Prostate gland (tissue), 2 donors: ENCODE measurements at places on chromosomes 5 and 9. TPM values are rescaled to one million over a fixed set of nuclear protein-coding genes. Genes with fewer than 3 reads are reported as not detected.
A peak's percentile ranks its signal among the peaks of the same experiment; 100 is the strongest.

GRCh38 chr9:16154521-16155078, 601.8 kb downstream of the CCDC171 start:
- H3K27me3 ChIP-seq = no peaks in the 10 kb centered on the region
- DNase-seq = peak; percentile 30
- H3K4me3 ChIP-seq = no peak overlapping the region
- no peaks in the 10 kb centered on the region for H3K36me3 ChIP-seq

Gene CRHBP
- 5.0 TPM for total RNA-seq

DNA sequence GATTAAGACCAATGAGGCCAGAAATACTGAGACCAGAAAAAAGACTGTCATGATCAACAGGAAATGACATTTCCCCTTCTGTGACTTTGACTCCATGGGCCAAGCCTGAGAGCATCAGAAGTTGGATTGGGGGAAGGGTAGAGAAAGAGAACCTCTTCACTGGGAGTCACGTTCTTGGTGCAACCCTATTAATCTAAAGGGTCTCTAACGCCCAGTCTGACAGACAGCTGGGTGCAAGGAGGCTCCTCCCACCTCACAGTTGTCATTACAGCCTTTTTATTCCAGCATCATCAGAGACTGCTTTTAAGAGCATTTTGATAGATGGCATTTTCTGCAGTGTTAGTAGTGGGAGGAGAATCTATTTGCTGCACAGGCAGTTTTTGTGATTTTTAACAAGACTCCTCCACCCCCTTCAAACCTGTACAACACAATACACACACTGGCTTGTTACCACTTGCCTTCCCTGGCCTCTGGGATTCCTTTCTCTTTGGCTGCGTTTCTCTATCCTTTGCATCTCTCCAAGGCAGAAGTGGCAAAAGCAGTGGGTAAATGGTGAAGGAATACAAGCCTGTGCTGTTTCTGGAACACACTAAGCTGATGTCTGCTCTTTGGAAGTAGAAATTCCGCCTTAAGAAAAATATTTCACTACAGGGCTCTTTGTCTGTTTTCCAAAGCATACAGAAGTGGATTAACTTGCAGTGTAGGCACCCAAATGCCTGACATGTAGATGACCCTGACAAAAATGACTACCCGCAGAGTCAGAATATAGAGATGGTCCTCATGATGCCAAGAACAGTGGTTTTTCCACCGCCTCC, 310.4 kb upstream of the ZNF608 start:
- H3K36me3 ChIP-seq = no peaks in the 10 kb centered on the region
- peaks cover 4% of the 10 kb centered on the region for H3K4me1 ChIP-seq
- peak; percentile 58 for DNase-seq
- no peak overlapping the region for H3K4me3 ChIP-seq

- no peak overlapping the region for H3K4me3 ChIP-seq
- no peak overlapping the region for H3K27ac ChIP-seq
- DNase-seq = no peak
- no peaks in the 10 kb centered on the region for H3K36me3 ChIP-seq
These were observed 107.1 kb downstream of the CDH18 start for GRCh38 chr5:19880859-19881436.

DNA sequence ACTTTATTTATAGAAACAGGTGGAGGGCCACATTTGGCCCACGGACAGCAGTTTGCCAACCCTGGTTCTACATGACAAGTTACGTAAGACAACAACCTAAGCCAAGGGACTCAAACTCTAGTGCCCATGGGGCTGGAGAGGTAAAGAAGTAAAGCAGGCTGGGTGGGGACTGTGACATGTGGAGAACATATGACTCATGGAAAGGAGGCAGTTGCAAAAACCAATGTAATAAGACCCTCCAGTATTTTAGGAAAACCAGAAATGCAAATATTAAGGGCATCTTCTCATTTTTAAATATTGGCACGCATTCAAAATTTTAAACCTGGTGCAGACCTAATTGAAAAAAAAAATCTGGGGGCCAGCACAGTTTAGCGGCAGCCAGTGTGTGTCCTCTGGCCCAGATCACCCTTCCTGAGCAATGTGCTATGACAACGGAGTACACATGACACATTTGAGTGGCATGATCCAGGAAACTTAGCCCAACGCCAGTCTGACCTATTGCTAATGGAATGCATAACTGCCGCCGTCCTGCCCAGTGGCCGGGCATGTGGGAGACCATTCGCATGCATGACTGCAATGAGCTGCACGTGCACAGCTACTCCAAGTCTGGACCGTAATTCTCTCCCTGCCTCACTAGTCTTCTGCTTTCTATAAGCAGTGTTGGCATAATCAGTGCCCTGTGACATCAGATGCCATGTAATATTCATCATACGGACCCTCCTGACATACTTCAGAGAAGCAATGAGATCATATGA, 97.2 kb downstream of the SH3TC2 start:
- peak; percentile 39 for DNase-seq
- no peaks in the 10 kb centered on the region for H3K36me3 ChIP-seq
- H3K27me3 ChIP-seq = no peaks in the 10 kb centered on the region
- H3K4me1 ChIP-seq = peaks cover 16% of the 10 kb centered on the region
- H3K4me3 ChIP-seq = no peak overlapping the region

- H3K36me3 ChIP-seq = no peaks in the 10 kb centered on the region
- no peak overlapping the region for H3K27ac ChIP-seq
- no peak overlapping the region for H3K4me3 ChIP-seq
- H3K4me1 ChIP-seq = no peaks in the 10 kb centered on the region
These were observed 393.5 kb downstream of the PDE4D start for GRCh38 chr5:59500014-59500413.

- no peaks in the 10 kb centered on the region for H3K36me3 ChIP-seq
- no peaks in the 10 kb centered on the region for H3K27me3 ChIP-seq
- no peak overlapping the region for H3K4me3 ChIP-seq
These were observed 197.8 kb downstream of the FRMD3 start for GRCh38 chr9:83340451-83340850.

- H3K36me3 ChIP-seq = no peaks in the 10 kb centered on the region
- no peak for DNase-seq
- H3K4me3 ChIP-seq = no peak overlapping the region
- H3K27me3 ChIP-seq = no peaks in the 10 kb centered on the region
- H3K27ac ChIP-seq = no peak overlapping the region
- H3K4me1 ChIP-seq = no peaks in the 10 kb centered on the region
These were observed 85.1 kb upstream of the CKMT2 start for GRCh38 chr5:81147886-81148571.

GRCh38 chr9:14994738-14995137, 84.5 kb upstream of the FREM1 start:
- H3K4me3 ChIP-seq = no peak overlapping the region
- H3K36me3 ChIP-seq = no peaks in the 10 kb centered on the region
- H3K4me1 ChIP-seq = no peaks in the 10 kb centered on the region
- H3K27ac ChIP-seq = no peak overlapping the region
- DNase-seq = no peak
- H3K27me3 ChIP-seq = no peaks in the 10 kb centered on the region

GRCh38 chr5:62614355-62614754, 35.7 kb downstream of the LRRC70 start:
- H3K27ac ChIP-seq = no peak overlapping the region
- H3K27me3 ChIP-seq = no peaks in the 10 kb centered on the region
- no peaks in the 10 kb centered on the region for H3K4me1 ChIP-seq
- DNase-seq = no peak
- no peak overlapping the region for H3K4me3 ChIP-seq

Gene FOXE1
- total RNA-seq = 0.97 TPM

GRCh38 chr5:1343315-1343751, 1.6 kb downstream of the CLPTM1L start:
- no peaks in the 10 kb centered on the region for H3K27me3 ChIP-seq
- H3K36me3 ChIP-seq = no peaks in the 10 kb centered on the region
- H3K4me1 ChIP-seq = peaks cover 5% of the 10 kb centered on the region
- H3K27ac ChIP-seq = no peak overlapping the region
- no peak overlapping the region for H3K4me3 ChIP-seq
- no peak for DNase-seq

Gene ACSL6
- 0.23 TPM for total RNA-seq

DNA sequence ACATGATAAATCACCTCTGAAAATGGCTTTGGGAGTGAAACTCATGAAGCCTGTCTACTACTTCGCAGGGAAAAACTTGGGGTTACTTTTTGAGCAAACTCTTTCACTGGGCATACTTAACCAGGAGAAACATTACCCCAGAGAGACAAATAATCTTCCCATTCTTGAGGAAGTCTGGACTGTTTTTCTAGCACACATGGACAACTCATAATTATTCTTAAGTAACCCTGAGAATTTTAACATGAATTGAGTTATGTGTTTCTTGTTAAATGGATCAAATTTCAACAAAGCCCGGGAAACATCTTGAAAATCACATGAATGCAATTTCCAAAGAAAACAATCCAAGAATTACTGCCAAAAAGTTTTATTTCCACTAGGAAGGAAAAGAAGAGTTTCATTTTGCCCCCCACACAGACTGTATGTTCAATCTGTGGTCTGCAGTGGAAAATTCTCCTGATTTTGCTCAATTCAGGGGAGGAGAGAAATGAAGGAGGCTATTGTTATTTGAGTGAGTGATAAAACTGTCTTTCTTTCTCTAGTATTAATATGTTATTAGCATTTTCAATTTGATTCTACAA, 564.8 kb upstream of the CLINT1 start:
- no peaks in the 10 kb centered on the region for H3K36me3 ChIP-seq
- H3K27ac ChIP-seq = no peak overlapping the region
- no peak for DNase-seq
- H3K4me3 ChIP-seq = no peak overlapping the region

GRCh38 chr9:101139082-101139481, 110.6 kb downstream of the PLPPR1 start:
- H3K4me3 ChIP-seq = no peak overlapping the region
- no peaks in the 10 kb centered on the region for H3K4me1 ChIP-seq
- DNase-seq = no peak
- H3K27me3 ChIP-seq = no peaks in the 10 kb centered on the region
- no peak overlapping the region for H3K27ac ChIP-seq

DNA sequence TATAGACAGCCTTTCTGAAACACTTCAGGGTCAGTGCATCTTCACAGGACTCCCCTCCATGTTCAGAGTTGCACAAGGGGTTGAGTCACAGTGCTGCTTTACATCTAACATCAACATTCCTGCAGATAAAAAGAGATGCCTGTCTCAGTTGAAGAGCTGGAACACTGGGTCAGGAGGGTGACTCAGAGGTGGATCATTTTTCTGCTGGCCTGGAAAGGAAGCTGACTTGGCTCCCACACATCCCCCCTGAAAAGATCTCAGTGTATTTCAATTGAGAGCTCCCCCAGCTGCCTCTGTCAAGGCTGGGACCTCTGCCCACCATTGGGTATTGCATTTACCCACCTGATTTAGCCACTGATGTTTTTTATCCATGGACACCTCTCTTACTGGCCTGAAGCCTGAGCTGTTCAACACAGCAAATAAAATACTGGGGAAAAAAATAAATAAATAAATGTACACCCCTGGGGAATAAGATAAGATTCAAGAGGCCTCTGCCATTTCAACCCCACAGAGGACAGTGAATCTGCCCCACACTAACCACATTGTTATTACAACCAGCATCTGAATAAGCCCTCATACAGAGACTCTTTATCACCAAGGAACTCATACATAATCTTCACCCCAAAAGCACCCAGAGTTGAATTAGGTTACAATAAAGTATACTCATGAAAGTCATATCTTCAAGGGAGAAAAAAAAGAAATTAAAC, 716.4 kb downstream of the SEMA5A start:
- no peak overlapping the region for H3K27ac ChIP-seq
- no peaks in the 10 kb centered on the region for H3K36me3 ChIP-seq
- no peak overlapping the region for H3K4me3 ChIP-seq
- H3K27me3 ChIP-seq = no peaks in the 10 kb centered on the region

GRCh38 chr5:179164331-179165311, 104.4 kb downstream of the ZNF354C start:
- H3K4me3 ChIP-seq = no peak overlapping the region
- H3K36me3 ChIP-seq = no peaks in the 10 kb centered on the region
- no peaks in the 10 kb centered on the region for H3K27me3 ChIP-seq
- no peak for DNase-seq

Gene RGMB
- 62.2 TPM for total RNA-seq

GRCh38 chr5:124433170-124433569, 313.3 kb downstream of the ZNF608 start:
- no peaks in the 10 kb centered on the region for H3K36me3 ChIP-seq
- no peak overlapping the region for H3K27ac ChIP-seq
- DNase-seq = no peak
- H3K4me1 ChIP-seq = no peaks in the 10 kb centered on the region
- H3K4me3 ChIP-seq = no peak overlapping the region

- no peaks in the 10 kb centered on the region for H3K4me1 ChIP-seq
- H3K27ac ChIP-seq = no peak overlapping the region
- H3K36me3 ChIP-seq = no peaks in the 10 kb centered on the region
- DNase-seq = no peak
These were observed 125.3 kb downstream of the ST8SIA4 start for GRCh38 chr5:100777680-100778300.
